ENCODE measurements at places on chromosomes 5 and 9. TPM values are rescaled to one million over a fixed set of nuclear protein-coding genes. Genes with fewer than 3 reads are reported as not detected.

NEURL1B gene
- total RNA-seq = 9.8 TPM

DNA sequence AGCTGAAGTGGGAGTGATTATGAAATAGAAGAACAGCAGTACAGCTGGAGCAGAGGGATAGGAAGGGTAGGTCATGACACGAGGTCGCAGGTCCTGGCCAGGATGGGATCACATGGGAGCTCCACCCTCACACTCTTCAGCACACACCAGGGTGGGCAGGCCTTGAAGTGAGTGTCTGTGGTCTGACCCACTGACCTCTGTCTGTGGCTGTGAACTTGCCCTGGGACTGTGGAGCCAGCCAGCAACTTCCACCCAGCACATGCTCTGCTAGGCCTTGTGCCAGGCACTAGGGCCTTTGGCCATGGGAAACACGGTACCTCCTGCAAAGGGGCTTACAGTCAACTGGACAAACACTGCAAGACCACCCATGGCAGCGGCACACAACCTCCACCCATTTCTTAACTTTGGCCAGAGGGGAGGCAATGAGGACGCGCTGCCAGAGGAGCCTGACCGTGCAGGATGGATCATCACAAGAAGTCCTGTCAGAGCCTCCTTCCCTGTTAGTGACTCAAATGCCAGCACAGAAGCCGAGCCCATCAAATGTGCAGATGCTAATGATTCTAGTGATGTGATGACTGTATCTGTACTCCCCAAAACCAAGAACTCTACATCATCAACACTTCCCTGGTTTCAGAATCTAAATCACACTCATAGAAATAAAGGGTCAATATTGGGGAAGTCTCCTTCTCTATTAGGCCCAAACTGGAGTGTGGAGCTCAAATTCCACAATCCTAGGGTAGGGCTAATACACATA, 113.6 kb downstream of the DPYSL3 start:
- no peaks in the 10 kb centered on the region for H3K4me1 ChIP-seq
- DNase-seq = no peak
- H3K27me3 ChIP-seq = no peaks in the 10 kb centered on the region
- no peak overlapping the region for H3K27ac ChIP-seq
- no peak overlapping the region for H3K4me3 ChIP-seq

DMRT3 gene
- total RNA-seq = not detected

- H3K4me1 ChIP-seq = no peaks in the 10 kb centered on the region
- H3K27ac ChIP-seq = peak overlapping the region; percentile 66
- H3K36me3 ChIP-seq = no peaks in the 10 kb centered on the region
- H3K27me3 ChIP-seq = no peaks in the 10 kb centered on the region
Measured at GRCh38 chr9:19174127-19174912, 47.0 kb upstream of the PLIN2 start.

- H3K4me1 ChIP-seq = peaks cover 23% of the 10 kb centered on the region
- peak overlapping the region; percentile 83 for H3K27ac ChIP-seq
- H3K4me3 ChIP-seq = no peak overlapping the region
- no peak for DNase-seq
- H3K27me3 ChIP-seq = no peaks in the 10 kb centered on the region
- H3K36me3 ChIP-seq = no peaks in the 10 kb centered on the region
Measured at GRCh38 chr5:109901628-109901981, 211.9 kb downstream of the MAN2A1 start.

GRCh38 chr5:135313405-135313804, 85.6 kb downstream of the MACROH2A1 start:
- H3K36me3 ChIP-seq = no peaks in the 10 kb centered on the region
- peaks cover 4% of the 10 kb centered on the region for H3K4me1 ChIP-seq
- no peak overlapping the region for H3K4me3 ChIP-seq
- no peaks in the 10 kb centered on the region for H3K27me3 ChIP-seq
- H3K27ac ChIP-seq = no peak overlapping the region
- DNase-seq = no peak

FOXD1 gene
- not detected for total RNA-seq

DNA sequence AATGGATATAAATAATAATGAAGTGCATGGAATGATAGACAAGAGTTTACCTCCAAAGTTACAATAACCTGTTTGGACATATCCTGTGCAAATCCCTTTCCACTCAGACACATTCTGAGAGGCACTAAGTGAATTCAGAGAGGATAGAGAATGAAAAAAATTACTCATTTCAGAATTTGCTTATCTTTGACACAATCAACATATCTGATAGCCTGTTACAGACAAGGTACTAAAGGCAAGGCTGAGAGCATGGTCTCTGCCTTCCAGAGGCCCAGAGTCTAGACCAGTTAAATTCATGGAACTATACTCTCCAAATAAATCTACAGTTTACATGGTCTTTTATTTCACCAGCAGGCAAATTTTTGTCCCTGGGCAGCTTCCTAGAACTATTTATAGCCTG, 371.8 kb upstream of the PTGER4 start:
- no peak overlapping the region for H3K27ac ChIP-seq
- H3K27me3 ChIP-seq = no peaks in the 10 kb centered on the region
- H3K36me3 ChIP-seq = no peaks in the 10 kb centered on the region
- no peaks in the 10 kb centered on the region for H3K4me1 ChIP-seq

- H3K27ac ChIP-seq = no peak overlapping the region
- no peaks in the 10 kb centered on the region for H3K4me1 ChIP-seq
- no peak overlapping the region for H3K4me3 ChIP-seq
- peaks cover under 1% of the 10 kb centered on the region for H3K36me3 ChIP-seq
Measured at GRCh38 chr5:10673407-10673806, 87.6 kb downstream of the DAP start.

DNA sequence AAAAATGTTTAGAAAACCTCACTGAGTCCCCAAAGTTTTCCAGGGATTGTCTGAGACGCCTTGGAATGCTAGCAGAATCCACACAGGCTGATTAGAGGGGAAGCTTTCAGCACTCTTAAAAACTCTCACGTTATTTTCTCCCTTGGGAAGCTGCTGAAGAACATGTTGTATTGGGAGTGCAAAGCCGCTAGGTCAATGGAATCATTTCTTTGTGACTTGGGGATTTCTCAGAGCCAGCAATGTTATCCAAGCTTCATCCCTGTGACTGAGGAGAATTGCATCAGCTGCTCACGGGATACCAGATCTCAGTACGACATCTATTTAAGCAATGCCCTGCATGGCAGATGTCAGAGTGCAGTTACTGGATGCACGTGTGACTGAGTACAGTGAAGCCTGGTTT, 426.4 kb upstream of the MPDZ start:
- DNase-seq = no peak
- H3K4me1 ChIP-seq = no peaks in the 10 kb centered on the region
- no peaks in the 10 kb centered on the region for H3K36me3 ChIP-seq
- H3K4me3 ChIP-seq = no peak overlapping the region
- H3K27me3 ChIP-seq = no peaks in the 10 kb centered on the region

- H3K36me3 ChIP-seq = no peaks in the 10 kb centered on the region
- DNase-seq = no peak
- H3K4me1 ChIP-seq = no peaks in the 10 kb centered on the region
- H3K27me3 ChIP-seq = no peaks in the 10 kb centered on the region
- H3K27ac ChIP-seq = no peak overlapping the region
- no peak overlapping the region for H3K4me3 ChIP-seq
Measured at GRCh38 chr9:117395151-117395650, 19.7 kb downstream of the ASTN2 start.

SH3TC2 gene
- total RNA-seq = 0.88 TPM

- no peaks in the 10 kb centered on the region for H3K36me3 ChIP-seq
- H3K27me3 ChIP-seq = no peaks in the 10 kb centered on the region
- H3K4me3 ChIP-seq = no peak overlapping the region
- DNase-seq = no peak
- H3K27ac ChIP-seq = no peak overlapping the region
Measured at GRCh38 chr5:56710826-56711590, 104.3 kb upstream of the MAP3K1 start.

DNA sequence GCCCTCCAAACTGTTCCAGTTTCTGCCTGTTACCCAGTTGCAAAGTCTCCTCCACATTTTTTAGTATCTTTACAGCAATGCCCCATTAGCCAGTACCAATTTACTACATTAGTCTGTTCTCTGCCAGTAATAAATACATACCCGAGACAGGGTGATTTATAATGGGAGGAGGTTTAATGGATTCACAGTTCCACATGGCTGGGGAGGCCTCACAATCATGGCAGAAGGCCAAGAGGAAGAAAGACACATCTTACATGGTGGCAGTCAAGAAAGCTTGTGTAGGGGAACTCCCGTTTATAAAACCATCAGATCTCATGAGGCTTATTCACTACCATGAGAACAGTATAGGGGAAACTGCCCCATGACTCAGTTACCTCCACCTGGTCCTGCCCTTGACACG, 600.7 kb upstream of the CDH6 start:
- H3K4me3 ChIP-seq = no peak overlapping the region
- no peak overlapping the region for H3K27ac ChIP-seq
- no peaks in the 10 kb centered on the region for H3K27me3 ChIP-seq
- DNase-seq = no peak
- H3K4me1 ChIP-seq = no peaks in the 10 kb centered on the region
- H3K36me3 ChIP-seq = no peaks in the 10 kb centered on the region

- no peaks in the 10 kb centered on the region for H3K4me1 ChIP-seq
- H3K27me3 ChIP-seq = no peaks in the 10 kb centered on the region
- no peak for DNase-seq
- H3K4me3 ChIP-seq = no peak overlapping the region
Measured at GRCh38 chr9:132647355-132647754, 22.4 kb downstream of the DDX31 start.

AFAP1L1 gene
- total RNA-seq = 6.0 TPM

DNA sequence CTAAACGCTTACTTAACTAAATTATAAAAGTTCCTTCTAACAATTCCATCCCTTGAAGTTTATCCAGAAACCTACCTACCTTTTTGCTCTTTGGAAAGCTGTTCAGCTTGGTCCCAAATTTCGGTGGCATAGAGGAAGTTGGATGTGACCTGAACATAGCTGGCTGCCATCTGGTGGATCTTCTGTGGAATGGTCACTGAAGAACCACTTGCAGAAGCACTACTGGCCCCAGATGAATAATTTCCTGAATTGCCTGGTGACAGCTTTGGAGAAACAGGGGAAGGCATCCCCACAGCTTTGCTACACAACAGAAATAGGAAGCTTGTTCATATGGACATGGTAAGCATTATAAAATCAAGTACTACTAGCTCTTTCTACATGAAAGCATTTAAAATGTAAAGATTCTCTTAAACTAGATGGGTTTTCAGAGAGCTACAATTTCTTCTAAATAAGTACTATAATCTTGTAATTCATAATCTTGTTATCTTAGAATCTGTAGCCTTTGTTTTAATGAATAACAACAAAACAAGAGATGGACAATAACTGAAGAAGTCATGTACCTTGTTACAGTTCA, 9.9 kb downstream of the LEAP2 start:
- H3K27ac ChIP-seq = no peak overlapping the region
- H3K36me3 ChIP-seq = peaks cover 91% of the 10 kb centered on the region
- H3K4me1 ChIP-seq = no peaks in the 10 kb centered on the region
- H3K27me3 ChIP-seq = no peaks in the 10 kb centered on the region
- DNase-seq = peak; percentile 58
- no peak overlapping the region for H3K4me3 ChIP-seq

GRCh38 chr9:86098824-86099700, at the start of gene GOLM1:
TSS of gene GOLM1 (minus strand) at chr9:86099558. CDS start at chr9:86079320, 20,238 bp downstream.
- peak within 1 kb of the TSS; percentile 67 for H3K4me3 ChIP-seq
- no peak for DNase-seq
- H3K36me3 ChIP-seq = no peaks in the 10 kb centered on the region

DNA sequence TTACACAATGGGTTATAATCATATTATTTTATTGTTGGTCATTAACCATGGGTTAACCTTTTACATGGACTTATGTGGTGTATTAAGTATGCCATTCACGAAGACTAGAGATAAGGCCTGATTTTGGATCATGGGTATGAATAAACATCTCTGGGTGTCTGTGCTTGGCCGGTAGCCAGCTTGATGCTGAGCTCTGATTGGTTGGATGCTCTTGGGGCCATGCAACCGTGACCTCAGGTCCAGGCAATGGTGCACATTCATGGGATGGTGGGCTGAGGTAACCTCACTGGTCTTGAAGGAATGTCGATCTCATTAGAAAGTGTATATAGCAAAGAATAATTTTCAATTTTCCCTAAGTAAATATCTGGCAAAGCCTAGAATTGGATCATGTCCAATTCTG, 158.2 kb upstream of the IL12B start:
- H3K27ac ChIP-seq = no peak overlapping the region
- no peaks in the 10 kb centered on the region for H3K27me3 ChIP-seq
- no peak overlapping the region for H3K4me3 ChIP-seq
- no peaks in the 10 kb centered on the region for H3K36me3 ChIP-seq
- H3K4me1 ChIP-seq = no peaks in the 10 kb centered on the region

GRCh38 chr5:38758774-38759600, 86.8 kb upstream of the OSMR start:
- H3K36me3 ChIP-seq = no peaks in the 10 kb centered on the region
- H3K4me1 ChIP-seq = no peaks in the 10 kb centered on the region
- no peak overlapping the region for H3K4me3 ChIP-seq
- H3K27me3 ChIP-seq = no peaks in the 10 kb centered on the region
- no peak for DNase-seq

DNA sequence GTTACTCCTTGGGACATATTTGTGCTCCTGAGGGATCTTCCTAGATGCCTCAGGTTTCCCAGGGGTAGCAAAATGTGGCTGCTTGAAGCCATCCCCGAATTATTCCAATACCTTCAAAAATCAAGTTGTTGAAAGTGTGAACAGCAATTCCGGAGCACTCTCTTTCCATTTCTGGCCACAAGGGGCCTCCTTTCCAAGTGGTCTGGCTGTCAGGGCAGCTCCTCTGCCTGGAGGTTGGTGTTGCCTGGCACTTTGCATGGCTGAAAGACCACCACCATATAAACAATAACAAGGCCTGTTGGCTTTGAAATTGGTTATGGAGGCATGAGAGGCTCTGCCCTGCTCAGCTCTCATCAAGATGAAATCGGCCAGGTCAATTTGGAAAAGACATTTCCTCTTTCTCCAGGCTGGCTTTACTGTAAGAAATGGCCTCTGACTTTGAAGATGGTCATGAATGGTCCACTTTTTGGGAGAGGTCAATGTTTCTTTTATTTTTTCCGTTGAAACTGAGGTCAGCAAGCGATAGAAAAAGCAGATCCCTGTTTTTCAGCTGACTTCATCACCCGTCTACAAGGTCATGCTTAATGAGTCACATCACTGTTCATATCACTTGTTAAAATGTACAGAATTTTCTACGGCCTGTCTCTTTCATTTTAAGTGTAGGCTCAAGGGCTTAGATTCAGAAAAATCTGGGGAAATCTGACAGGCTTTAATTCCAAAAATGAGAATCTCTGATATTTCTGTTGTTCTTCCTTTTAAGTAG, 481.1 kb upstream of the ZNF608 start:
- no peaks in the 10 kb centered on the region for H3K4me1 ChIP-seq
- no peak overlapping the region for H3K4me3 ChIP-seq
- no peak for DNase-seq
- no peak overlapping the region for H3K27ac ChIP-seq
- H3K36me3 ChIP-seq = no peaks in the 10 kb centered on the region
- H3K27me3 ChIP-seq = no peaks in the 10 kb centered on the region

DNA sequence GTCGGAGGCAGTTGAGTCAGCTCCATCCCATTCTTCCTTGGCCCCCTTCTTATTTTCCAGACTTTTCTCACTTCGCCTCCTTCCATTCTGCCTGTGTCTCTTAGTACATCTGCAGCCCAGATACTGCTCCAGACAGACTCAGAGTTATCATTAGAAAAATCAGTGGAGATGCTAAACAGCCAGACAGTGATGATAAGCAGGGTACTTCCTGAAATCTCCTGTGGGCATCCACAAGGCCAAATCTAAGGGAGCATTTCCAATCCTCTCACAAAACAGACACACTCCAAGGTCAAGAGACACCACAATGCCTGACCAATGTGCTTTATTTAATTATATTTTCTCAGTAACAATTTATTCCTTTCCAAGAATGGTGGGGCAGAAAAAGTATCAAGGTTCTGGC, 14.5 kb upstream of the RLN1 start:
- H3K27ac ChIP-seq = no peak overlapping the region
- DNase-seq = no peak
- H3K4me1 ChIP-seq = no peaks in the 10 kb centered on the region
- H3K27me3 ChIP-seq = no peaks in the 10 kb centered on the region
- no peak overlapping the region for H3K4me3 ChIP-seq
- H3K36me3 ChIP-seq = no peaks in the 10 kb centered on the region
